ENCODE measurements at places on chromosomes 5 and 9.
A peak's percentile ranks its signal among the peaks of the same experiment; 100 is the strongest.

- DNase-seq = no peak
These were observed 359.3 kb downstream of the TMEM161B start for GRCh38 chr5:87909382-87909781.

- DNase-seq = peak; percentile 62
These were observed 84.4 kb upstream of the SPIN1 start for GRCh38 chr9:88303721-88304451.

GRCh38 chr5:128491291-128491690 is 46.8 kb downstream of the FBN2 start:
- DNase-seq = no peak

DNA sequence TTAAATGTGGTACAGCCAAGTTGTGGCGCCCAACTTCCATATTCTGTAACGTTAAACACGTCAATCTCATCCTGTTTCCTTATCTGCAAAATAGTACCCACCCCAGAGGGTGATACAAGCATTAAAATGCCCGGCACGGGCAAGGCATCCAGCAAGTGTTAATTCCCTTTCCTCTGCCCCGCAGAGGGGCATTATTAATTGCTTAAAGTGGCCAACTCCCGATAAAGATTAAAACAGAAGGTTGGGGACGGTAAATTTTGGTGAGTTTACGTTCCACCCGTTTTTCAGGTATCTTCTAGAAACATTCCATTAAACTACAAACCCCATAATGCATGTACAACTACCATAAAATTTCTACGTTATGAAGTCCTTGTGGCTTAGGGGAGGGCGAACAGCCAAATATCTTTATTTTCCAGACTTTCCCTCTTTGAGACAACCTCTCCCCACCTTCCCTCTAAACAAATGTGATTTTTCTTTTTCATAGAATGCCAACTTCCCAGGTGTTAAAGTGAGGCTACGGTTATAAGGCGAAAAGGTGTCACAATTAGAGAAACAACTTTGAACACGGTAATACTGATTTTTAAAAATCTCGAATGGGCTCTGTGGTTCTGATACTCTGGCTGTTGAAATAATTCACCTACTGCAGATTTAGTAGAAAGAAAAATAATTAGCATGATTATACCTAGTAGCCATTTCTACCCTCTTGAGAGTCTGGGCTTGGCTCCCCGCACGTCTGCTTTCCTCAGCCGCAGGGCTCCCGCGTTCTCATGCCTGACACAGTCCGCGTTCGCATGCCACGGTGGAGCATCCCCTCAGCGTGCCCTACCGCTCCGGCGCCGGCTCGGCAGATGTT is 1.2 kb upstream of the GPBP1 start:
- DNase-seq = peak; percentile 26

- no peak for DNase-seq
These were observed 264.0 kb downstream of the EPB41L4A start for GRCh38 chr5:112154940-112155686.

DNA sequence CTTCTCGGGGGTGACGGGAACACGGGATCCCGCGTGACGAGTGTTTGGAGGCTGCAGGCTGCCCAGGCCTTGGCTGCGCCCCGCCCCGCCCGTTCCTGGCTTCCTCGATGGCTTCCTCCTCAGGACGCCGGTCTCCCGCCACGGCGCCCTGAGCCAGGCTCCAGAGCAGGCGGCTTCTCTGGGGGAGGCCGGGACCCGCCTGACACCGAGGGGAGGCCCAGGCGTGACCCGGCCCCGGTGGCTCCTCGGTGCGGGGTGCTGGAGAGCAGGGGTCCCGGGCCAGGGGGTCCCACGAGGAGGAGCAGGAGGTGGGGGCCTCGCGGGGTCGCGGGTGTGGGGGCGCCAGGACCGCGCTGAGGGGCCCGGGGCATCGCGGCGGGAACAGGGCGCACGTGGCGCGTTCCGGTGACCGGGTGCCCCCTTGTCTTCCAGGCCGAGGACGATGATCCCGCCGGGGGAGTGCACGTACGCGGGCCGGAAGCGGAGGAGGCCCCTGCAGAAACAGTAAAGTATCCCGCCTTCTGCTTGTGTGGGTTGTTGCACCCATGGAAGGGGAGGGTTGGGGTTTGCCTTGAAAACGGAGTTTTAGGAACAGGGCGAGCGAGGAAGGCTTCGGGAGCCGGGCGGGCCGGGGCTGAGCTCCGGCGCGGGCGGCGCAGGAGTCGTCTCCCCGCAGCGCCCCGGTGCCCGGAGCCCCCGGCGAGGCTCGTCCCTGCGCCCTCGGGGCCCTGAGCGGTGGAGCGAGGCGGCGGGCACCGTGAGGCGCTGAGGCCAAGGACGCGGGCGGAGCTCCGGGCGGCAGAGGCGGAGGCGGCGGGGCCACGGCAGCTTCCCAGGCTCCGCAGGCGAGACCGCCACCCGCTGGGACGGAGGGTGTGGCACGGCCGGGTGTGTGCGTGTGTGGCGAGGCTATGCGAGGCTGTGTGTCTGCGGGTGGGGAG is 22.2 kb downstream of the AHRR start:
- peak; percentile 63 for DNase-seq

DNA sequence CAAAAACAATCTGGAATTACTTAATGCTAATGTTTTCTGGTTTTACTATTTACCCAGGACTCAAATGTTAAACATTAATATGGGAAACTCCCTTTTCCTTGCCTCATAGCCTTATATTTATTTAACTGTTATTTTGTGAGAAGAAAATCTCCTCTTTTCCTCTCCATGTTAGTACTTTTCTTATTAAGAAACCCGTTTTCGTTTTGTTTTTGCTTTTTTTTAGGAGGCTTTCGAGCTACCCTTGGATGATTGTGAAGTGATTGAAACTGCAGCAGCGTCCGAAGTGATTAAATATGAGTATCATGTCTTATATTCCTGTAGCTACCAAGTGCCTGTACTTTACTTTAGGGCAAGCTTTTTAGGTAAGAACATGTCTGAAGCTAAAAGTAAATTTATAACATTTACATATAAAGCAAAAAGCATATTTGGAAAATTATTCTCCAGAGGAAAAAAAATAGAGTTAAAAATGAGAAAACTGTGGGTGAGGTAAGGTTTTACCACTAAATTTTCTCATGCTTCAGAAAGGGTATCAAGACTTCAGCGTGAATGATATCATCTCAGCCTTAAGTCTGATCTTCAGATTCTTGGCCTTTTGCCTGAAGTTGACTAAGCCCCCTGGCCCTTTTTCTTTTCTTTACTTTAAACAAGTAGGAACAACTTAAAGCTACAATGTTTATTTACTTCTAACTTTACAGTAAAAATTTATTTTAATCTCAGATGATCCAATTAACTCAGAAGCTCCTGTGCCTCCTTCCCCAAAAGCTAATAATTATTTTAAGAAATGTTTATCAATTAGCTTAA is 113.8 kb downstream of the RPS23 start:
- DNase-seq = no peak

- DNase-seq = no peak
These were observed 789.3 kb downstream of the SEMA5A start for GRCh38 chr5:8756498-8757084.

DNA sequence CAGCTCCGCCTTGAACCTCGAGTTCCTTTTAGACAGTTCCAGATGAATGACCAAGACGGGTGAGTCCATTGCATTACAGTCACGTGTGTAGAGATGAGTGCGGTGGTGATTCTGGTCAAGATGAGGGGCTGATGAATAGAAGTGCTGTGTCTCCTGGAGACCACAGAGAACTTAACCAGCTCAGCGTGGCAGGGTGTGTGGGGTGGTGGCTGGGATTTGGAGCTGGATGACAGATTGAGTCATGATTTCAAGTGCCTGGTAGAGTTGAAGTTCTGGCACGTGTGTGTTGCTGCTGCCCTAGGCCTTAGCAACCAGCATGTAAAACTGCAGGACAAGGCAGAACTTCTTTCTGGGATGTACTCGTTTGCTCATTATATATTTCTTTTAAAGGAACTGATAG is 53.3 kb downstream of the PRRC2B start:
- DNase-seq = no peak

DNA sequence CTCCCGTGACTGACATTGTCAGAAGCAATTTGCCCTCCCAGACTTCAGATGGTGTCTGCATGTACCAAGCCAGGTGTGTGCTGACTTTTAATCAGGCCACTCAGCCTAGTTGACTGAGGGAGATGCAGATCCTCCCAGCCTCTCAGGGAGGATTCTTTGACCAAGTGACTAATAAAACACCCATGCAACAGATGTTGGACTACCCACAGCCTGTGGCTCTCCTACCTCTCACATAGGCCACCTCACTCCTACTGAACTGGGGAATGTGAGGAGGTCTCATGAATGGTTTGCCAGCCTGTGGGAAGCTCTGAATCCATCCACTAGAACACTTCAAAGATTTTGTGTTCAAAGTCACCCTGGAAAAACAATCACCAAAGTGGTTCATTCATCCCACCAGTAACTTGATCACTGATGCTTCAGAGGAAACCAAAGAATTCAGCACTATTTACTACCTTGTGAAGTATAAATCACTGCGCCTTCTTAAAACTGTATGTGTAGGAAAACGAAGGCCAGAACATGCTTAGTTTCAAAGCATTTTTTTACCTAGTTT is 80.1 kb downstream of the ESM1 start:
- DNase-seq = no peak

GRCh38 chr5:150333400-150333799 is 24.1 kb upstream of the TCOF1 start:
- DNase-seq = no peak

Data from stimulated activated naive CD8-positive, alpha-beta T cell treated with anti-CD3 and anti-CD28 coated beads, Interleukin-15, Interleukin-2, amounts not matched to agents 100 U/mL and 50 U/mL, for 24 hours (primary cell).